ENCODE measurements at places on chromosomes 3 and 15. TPM values are rescaled to one million over a fixed set of nuclear protein-coding genes. Genes with fewer than 3 reads are reported as not detected.

Gene IFT122
- 11.1 TPM for total RNA-seq

Gene CACNA1D
- total RNA-seq, result 0.86 TPM

DNA sequence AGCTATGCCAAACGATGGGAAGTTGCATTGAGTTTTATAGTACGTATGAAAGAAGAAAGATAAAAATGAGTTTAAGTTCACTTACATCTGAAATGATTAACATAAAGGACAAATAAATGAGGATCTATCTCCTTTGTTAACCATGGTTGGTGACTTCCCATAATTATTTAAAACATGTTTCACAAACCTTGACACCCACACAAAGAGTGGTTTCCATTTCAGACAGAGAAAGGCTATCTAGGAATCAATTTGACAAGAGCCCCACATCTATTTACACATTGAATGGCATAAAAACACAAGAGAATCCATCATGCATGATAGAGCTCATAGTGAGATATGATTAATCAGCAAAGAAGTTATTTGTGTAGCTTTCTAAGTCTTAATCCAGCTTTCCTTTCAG lies 14.2 kb upstream of the MTMR10 start:
- no peak for DNase-seq

- no peak for DNase-seq
These were observed 118.1 kb downstream of the EDEM1 start for GRCh38 chr3:5305684-5305989.

GRCh38 chr3:150365132-150365604 lies 42.9 kb upstream of the TSC22D2 start:
- DNase-seq, result peak; percentile 83

DNA sequence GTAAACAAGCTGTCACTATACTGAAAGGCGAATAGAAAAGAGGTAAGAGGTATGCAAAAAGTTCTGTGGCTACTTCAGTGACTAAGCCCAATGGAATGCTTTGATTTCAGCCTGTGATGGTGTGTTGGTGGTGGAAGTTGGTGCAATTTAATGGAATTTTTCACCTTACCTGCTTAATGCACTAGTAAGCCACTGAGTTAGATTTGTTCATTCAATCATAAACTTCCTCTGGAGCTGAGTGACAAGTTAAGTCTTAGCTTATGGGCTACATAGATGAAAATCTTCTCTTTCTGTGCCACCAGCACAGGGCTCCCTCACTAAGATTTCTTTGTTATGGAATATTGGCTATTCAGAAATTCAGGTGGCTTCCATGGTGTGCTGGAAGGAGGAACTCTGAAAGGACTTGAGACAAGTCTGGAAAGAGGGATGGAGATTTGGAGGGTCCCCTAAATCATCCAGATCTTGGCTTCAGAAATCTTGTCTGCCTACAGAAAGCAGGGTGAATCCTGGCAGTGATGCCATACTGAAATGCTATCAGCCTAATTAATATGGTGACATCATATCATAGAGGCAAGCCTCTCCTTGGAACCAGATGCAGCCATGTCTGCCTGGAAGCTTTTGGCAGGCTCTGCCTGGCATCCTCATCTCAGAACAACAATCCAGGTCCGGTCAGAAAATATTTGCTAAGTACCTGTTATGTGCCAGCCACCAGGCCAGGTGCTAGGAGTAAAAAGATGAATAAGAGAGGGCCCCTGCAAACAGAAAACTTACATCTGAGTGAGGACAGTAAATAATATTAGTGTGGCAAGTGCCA lies 8.1 kb upstream of the GAP43 start:
- peak; percentile 52 for DNase-seq

DNA sequence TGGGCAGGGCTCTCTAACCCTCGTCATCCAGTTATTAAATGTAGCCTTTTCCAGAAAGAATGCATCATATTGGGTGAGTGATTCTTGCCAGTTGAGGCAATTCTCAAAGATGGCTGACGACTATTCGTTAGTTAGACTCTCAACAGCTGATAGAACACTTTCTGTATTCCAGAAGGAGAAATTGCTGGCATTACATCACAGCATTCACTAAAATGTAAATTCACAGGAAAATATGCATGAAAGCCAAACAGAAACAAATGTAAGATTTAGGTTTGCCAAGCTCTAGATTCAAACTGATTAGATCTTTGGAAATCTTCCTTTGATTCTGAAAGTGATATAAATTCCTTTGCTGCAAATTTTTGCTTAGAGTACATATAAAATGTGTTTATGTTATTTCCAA lies 1501.0 kb downstream of the SI start:
- no peak for DNase-seq

- no peak for DNase-seq
These were observed 20.2 kb downstream of the RNF13 start for GRCh38 chr3:149833241-149833640.

DNA sequence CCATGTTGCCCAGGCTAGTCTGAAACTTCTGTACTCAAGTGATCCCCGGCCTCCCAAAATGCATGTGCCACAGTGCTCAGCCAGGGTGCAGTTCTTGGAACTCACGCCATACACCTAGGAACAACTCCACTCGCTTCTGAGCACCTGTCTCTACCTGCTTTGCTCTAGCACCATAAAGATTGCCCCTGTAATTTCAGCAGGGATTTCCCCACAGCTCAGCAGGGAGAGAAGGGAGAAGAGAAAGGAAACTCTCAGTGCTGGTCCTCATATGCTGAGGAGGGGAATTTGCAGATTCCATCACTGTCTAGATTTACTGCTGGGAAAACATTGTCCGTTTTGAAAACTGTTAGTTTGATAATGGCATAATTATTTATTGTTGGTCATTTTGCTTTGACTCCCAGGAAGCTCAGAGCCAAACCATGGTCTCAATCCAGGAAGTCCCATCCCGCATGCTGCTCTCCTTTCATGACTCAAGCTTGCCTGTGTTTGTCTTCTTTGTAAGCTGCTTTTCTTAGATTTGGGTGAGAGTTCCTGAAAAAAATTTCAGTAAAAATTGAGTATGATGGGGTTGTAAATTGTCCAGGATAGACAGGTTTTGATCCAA lies 24.2 kb downstream of the TRIM71 start:
- peak; percentile 39 for DNase-seq

DNA sequence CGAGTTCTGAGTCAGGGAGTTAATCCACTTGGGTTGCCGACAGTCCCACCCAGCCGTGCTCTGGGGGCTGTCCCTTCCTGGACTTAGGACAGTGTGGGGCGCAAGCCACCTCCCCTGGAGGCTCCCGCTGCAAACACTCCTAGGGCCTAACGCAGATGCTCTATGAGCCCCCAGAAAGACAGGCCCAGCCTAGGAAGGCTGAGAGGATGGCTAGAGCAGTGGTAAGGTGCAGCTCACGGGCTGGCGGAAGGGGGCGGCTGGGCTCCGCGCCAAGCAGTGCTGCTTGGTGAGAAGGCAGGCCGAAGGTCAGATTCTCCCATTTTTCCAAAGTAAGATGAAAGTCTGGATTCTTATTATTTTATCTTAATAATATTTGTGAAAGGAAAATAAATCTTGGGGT lies 84.6 kb upstream of the ALDH1L1 start:
- DNase-seq, result no peak

- no peak for DNase-seq
These were observed 137.6 kb upstream of the ZNF385D start for GRCh38 chr3:21888656-21889055.

DNA sequence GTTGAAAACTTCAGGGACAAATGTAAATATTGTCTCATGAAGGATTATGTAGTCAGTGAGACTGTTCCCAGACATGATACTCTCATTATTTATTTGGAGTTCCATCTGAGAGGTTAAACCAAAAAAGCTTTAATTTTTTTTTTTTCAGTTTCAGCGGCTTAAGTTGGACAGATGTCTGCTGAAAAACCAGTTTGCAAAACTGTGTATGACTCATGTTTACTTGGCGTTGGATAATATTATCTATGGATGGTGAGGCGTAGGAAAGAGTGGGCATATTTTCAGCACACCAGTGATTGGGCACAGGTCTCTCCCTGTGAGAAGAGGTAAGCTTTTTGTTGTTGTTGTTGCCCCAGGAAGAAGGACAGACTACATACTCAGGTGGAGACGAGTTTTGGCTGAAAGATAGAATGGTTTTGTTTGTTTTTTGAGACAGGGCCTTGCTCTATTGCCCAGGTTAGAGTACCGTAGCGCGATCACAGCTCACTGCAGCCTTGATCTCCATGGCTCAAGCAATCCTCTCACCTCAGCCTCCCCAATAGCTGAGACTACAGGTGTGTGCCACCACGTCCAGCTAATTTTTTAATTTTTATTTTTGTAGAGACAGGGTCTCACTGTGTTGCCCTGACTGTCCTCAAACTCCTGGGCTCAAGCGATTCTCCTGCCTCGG lies 16.4 kb upstream of the ANXA2 start:
- no peak for DNase-seq

DNA sequence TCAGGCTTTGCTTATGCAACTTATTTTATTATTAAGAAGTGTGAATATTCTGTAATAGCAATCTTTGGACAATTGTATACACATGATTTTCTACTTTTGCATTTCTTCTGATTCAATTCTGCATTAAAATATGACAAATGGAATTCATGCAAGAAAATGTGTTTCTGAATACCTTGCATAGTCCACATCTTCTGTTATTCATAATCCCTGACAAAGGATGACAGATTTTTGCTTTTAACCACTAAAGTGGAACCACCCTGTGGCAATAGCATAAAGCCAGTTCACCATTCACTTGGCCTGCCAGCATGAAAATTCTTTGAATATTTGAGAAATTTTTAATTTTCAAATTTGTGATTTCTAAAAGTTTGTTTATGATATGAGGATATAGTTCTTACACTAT lies 397.0 kb downstream of the ROBO2 start:
- no peak for DNase-seq

DNA sequence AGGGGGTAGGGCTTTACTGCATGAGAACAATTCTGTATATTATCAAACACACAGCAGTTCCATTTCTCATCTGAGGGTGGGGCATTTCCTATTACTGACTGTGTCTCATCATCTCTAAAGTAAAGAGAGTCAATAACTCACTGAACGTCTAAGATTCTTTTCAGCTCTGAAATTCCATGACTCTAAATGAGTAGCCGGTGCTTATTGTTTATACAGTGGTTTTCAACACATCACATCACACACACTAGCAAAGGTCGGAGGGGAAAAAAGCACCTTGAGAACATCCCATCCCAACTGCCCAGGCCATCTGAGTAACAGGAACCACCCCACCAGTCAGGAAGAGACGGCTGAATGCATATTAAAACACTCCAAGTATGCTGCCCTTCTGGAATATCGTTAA lies 196.0 kb downstream of the SUCLG2 start:
- DNase-seq, result no peak
